ENCODE measurements at places on chromosomes 11 and 22. TPM values are rescaled to one million over a fixed set of nuclear protein-coding genes. Genes with fewer than 3 reads are reported as not detected.
A peak's percentile ranks its signal among the peaks of the same experiment; 100 is the strongest.

Gene OR8D1
- not detected for total RNA-seq

DNA sequence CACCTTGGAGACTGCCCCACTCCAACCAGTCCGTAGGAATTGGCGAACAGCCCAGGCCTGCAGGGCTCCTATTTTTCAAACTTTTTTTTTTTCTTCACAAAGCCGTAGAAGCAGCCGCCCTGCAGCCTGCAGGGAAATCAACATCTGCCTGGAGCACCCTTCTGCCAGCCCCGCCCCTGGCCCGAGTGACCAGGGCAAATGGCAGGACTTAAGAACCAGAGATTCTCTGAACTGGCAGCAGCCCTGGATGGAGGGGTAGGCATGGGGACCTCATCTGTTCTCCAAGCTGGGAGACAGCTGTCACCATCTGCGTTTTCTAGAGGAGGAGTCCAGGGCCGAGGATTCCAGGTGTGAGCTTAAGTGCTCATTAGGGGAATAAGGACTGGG, 5.6 kb downstream of the SCN2B start:
- H3K27me3 ChIP-seq, result no peaks in the 10 kb centered on the region
- no peak for DNase-seq
- no peak overlapping the region for H3K27ac ChIP-seq
- peaks cover 13% of the 10 kb centered on the region for H3K4me1 ChIP-seq

DNA sequence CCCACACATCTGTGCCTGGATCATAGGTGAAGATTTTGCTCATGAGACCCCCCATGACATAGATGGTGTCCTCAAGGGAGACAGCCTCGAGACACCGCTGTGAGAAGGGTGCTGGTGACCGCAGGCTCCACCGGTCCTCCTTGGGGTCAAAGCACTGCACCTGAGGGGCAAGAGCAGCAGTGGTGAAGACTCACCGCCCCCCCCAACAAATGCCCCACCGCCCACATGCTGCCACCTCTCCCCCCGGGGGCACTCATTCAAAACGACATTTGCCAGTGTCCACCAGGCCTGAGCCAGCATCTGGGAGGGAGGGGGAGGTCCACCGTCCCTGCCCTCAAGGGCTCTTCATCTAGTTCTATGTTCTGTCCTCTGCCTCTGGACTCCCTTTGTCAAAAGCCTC, 9.3 kb downstream of the KLHL35 start:
- no peak overlapping the region for H3K27ac ChIP-seq
- H3K4me3 ChIP-seq, result no peak overlapping the region
- H3K4me1 ChIP-seq, result no peaks in the 10 kb centered on the region
- no peak for DNase-seq
- H3K27me3 ChIP-seq, result no peaks in the 10 kb centered on the region
- peaks cover 3% of the 10 kb centered on the region for H3K36me3 ChIP-seq

GRCh38 chr11:1930462-1930830, 10.9 kb downstream of the TNNT3 start:
- no peaks in the 10 kb centered on the region for H3K36me3 ChIP-seq
- no peak overlapping the region for H3K4me3 ChIP-seq
- no peak overlapping the region for H3K27ac ChIP-seq
- H3K4me1 ChIP-seq, result no peaks in the 10 kb centered on the region

- H3K4me1 ChIP-seq, result no peaks in the 10 kb centered on the region
- no peak overlapping the region for H3K4me3 ChIP-seq
- no peak for DNase-seq
- H3K27ac ChIP-seq, result no peak overlapping the region
- H3K27me3 ChIP-seq, result no peaks in the 10 kb centered on the region
These were observed 537.9 kb upstream of the FAT3 start for GRCh38 chr11:91686700-91687099.

DNA sequence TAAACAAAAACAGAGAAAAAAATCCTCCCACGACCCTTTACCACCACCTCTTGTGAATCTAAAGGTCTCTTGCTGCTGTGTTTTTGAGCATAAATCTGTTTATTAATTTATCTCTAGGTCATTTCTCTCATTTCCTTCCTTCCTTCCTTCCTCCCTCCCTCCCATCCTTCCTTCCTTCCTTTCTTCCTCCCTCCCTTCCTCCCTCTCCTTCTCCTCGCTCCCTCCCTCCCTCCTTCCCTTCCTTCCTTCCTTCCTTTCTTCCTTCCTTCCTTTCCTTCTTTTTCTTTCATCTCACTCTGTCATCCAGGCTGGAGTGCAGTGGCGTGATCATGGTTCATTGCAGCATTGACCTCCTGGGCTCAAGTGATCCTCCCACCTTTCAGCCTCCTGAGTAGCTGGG, 13.5 kb upstream of the APOBEC3A start:
- no peaks in the 10 kb centered on the region for H3K4me1 ChIP-seq
- H3K4me3 ChIP-seq, result no peak overlapping the region
- H3K27me3 ChIP-seq, result no peaks in the 10 kb centered on the region
- H3K27ac ChIP-seq, result no peak overlapping the region

- peak overlapping the region; percentile 90 for H3K27ac ChIP-seq
- peak; percentile 64 for DNase-seq
- H3K27me3 ChIP-seq, result no peaks in the 10 kb centered on the region
- H3K4me1 ChIP-seq, result peaks cover 93% of the 10 kb centered on the region
- peaks cover 13% of the 10 kb centered on the region for H3K36me3 ChIP-seq
- peak overlapping the region; percentile 22 for H3K4me3 ChIP-seq
These were observed 71.0 kb downstream of the PTPRJ start for GRCh38 chr11:48051217-48051830.

GRCh38 chr11:25734591-25735211, 597.2 kb upstream of the ANO3 start:
- DNase-seq, result peak; percentile 59
- H3K4me1 ChIP-seq, result no peaks in the 10 kb centered on the region
- no peak overlapping the region for H3K27ac ChIP-seq
- no peaks in the 10 kb centered on the region for H3K27me3 ChIP-seq
- H3K36me3 ChIP-seq, result no peaks in the 10 kb centered on the region

DNA sequence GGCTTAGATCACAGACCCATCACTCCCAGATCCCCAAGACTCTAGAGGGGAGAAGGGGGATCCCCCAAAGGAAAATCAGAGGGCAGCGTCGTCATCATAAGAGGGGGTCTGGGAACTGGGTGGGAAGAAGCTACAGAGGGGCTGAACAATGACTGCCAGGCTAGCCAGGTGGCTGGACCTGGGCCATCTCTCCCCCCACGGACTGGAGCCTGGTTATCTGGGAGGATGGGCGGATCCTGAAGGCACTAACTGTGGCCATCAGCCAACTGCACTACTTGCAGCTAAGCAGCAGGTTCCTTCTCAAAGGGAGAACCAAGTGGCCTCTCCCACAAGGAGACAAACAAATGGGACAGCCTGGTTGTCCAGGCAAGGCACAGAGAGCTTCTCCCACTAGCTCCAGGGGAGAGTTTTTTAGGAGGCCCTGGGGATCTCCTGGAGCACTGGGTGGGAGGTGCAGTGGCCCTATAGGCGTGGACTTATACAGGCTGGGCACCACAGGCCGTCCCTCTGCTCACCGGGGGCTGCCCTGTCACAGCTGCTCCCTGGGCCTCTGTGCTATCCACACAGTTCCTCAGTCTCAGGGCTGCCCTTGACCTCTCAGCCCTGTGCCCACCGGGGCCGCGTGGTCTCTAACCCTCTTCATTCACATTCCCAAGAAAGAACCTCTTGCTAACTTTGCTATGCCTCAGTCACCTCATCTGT, 15.4 kb downstream of the P2RY6 start:
- H3K36me3 ChIP-seq, result no peaks in the 10 kb centered on the region
- H3K27ac ChIP-seq, result no peak overlapping the region
- no peak for DNase-seq
- H3K27me3 ChIP-seq, result no peaks in the 10 kb centered on the region
